Stimulated activated CD8-positive, alpha-beta memory T cell treated with anti-CD3 and anti-CD28 coated beads, Interleukin-4, amount 100 ng/mL, for 4 hours (primary cell): ENCODE measurements at places on chromosomes 2 and 18.

DNA sequence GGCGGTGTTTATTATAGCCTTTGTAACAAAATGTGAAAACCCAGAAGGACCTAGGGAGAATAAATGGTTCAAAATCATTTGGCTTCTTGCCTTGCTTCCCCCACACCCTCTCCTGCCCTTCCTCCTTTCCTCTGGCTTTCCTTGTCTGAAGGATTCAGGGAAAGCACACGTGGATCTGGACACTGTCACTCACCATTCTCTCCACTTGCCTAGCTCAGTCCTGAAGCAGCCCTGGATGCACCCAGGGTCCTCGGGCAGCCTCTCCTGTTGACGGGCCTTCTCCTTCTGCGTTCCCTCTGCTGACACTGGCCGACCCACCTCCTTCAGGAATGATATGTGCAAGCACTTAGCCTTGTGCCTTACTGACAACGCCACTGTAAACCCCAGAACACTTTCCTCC is 68.4 kb downstream of the FAM210A start:
- no peak for DNase-seq

- DNase-seq, result no peak
These were observed 602 bp downstream of the SNX17 start for GRCh38 chr2:27370816-27371620.

- DNase-seq, result no peak
These were observed 786 bp downstream of the TAF1B start for GRCh38 chr2:9844036-9844483.

- DNase-seq, result no peak
These were observed 8.7 kb upstream of the MTERF4 start for GRCh38 chr2:241110607-241111439.

DNA sequence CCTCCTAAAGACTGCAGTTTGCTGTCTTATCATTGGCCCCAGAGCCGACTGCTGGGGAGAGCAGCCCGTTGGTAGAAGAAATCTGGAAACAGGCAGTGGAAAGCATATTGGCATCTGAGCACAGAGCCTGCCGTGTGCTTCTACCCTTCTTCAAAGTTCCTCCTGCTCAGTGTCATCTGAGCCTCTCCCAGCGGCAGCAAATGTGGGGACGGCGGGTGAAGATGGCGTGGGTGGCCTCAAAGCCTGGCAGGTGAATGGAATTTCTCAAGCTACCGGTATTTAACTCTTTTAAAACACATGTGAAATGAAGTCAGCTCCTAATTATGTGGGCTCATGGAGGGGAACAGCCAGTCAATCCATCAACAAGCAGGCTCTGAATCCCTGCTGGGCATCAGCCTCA is 181.6 kb upstream of the PXDN start:
- DNase-seq, result no peak
